ENCODE measurements at places on chromosomes 13 and 19.

- DNase-seq, result no peak
Observed at GRCh38 chr13:103134271-103134670, 68.1 kb upstream of the SLC10A2 start.

GRCh38 chr19:2534423-2535013 lies 58.6 kb downstream of the GADD45B start:
- DNase-seq, result no peak

DNA sequence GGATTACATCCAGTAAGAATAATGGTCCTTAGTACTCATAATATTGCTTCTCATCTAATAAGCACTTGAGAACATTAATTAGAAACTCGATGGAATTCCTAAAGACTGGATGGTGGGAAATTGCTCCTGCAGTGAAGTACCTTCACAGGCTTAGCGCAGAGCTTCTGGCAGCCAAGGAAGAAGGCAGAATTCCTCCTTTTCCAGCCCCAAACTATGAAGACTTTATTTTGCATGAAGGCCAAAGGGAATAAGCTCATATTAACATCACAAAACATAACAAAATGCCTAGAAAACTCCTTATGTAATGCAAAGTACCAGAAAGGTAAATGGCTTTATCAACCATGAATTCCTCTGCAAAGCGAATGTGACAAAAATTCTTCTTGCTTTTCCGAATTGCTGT lies 336.1 kb downstream of the DNAJC15 start:
- no peak for DNase-seq

DNA sequence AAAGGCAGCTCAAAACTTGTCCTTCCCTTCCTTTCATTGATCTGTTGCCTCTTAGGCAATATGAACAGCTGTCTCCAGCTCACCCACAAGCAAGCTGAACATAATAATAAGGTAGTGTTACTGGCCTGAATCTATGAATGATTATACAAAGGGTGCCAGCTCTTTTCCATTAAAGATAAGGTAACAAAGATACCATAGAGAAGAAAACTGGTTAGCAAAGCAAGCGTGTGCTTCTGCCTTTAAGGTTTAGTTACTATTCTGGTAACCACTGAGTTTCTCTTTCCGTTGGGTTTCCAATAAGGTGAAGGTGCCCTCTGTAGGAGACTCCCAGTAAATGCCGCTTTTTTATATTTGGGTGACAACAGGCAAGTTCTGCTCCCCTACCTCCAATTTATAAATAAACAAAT lies 12.1 kb upstream of the DACH1 start:
- DNase-seq, result peak; percentile 37

DNA sequence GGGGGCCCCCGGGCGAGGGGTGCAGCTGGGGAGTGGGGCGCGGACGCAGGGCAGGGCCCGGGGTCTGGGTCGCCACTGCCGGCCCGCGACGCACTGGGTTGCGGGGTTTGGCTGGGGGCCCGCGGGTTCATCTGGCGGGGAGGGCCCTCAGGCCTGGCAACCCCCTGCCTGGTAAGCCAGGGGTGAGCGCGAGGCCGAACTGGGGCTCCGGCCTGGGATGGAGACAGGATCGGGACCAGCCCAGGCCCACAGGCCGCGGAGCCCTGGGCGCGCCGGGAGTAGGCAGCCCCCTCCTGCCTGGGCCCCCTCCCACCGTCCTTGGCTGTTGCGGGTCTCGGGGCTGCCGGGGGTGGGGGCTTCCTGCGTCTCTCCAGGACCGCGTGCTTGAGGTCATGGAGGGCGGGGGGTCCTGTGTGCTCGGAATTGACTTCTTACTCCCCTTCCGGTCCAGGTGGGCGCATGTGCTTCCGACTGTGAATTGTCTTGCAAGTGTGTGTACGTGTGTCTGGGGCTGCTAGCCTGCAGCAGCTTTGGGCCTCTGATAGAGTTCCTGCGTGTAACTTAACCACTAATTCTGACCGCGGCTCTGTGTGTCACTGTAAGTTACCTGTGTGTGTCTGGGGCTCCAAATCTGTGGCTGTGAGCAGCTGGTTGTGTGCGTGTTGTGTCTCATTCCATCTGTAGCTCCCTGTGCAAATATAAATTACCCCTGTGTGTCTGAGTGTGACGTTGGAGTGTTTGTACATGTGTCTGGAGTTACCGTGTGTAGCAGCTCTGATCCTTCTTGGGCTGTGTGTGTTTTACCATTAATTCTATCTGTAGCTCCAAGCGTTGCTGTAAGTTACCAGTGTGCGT lies 751 bp downstream of the GRAMD1A start:
- peak; percentile 59 for DNase-seq

DNA sequence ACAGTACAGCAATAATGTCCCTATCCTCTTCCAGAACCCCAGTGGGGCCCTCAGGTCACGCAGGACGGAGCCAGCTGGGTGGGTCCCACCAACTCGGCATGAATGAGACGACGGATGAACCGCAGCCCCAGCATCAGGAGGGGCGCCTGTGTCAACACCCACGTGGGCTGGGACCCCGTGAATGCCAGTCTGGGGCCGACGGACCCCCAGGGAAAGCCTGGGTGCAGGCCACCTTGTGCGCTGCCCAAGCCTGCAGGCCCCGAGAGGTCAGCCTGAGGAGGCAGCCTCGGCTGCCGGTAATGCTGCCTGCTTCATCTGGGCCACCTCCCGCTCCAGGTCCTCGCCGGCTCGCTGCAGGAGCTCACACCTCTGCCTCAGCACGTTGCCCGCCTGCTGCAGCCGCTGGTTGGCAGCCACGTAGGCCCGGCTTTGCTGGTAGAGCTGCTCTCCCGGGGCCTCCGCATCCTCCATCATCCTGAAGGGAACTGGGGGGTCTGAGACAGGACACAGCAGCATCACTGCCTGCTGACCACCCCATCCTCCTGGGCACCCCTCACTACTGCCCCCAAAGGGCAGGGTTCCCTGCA lies 4.2 kb downstream of the C19orf25 start:
- DNase-seq, result no peak

DNA sequence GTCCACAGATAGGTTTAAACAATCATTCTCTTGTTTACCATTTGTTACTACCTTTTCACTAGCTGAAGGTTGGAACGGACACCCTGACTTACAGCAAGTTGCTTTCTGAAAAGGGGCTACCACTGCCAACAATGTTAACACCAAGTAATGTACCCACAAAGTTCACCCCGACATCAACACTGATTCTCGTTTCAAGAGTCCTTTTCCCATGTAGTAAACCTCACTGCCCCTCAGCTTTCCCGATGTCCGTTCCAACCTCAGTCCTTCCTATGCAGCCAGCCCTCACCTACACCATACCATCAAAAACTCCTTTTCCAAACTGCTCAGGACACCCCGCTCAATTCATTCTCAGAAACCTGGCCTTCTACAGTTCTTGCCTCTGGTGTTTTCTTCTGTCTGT lies 29.0 kb downstream of the PEG3 start:
- DNase-seq, result no peak

DNA sequence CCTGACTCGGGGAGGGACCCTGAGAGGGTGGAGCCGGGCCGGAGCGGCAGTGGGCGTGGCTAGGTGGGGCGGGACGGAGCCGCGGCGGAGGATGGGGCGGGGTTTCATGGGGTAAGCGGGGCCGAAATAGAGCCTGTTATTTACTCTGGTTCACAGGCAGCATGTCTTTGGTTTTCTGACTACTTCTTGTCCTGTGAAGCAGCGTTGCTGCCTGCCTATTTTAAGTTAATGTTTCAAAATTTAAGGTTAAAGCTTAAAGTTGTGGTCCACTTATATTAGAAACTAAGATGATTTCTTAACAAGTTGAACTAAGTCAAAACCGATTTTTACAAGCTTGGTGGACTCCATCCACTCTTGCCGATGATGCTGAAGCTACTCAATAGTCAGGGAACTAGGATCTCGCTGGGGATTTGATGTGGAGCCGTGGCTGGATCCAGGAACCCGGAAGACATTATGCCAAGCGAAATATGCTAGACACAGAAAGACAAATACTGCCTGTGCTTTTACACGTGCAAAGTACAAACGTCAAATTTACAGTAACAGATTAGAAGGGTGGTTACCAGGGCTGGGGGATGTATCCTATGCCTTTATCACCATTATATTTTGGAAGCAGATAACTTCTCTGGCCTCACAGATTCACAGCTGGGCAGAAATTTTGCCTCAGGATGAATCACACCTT lies 433 bp upstream of the ZNF616 start:
- DNase-seq, result no peak

GRCh38 chr19:1266916-1267476 lies 2.1 kb upstream of the CIRBP start:
- peak; percentile 65 for DNase-seq

DNA sequence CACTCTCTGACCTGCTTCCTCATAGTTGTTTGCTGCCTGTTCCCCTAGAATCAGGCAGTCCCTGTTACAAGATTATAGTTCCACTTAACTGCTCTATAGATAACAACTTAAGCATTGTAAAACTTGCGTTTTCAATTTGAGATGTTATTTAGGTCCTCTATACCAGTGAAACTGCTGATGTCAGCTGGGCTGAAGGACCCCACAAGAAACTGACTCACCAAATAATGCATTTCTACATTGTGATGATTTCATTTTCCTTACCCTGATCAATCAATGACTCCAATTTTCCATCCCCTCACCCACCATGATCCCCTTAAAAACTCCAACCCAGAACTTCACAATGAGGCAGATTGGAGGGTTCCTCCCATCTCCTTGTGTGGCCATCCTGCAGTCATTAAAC lies 280.7 kb downstream of the SLITRK1 start:
- no peak for DNase-seq

DNA sequence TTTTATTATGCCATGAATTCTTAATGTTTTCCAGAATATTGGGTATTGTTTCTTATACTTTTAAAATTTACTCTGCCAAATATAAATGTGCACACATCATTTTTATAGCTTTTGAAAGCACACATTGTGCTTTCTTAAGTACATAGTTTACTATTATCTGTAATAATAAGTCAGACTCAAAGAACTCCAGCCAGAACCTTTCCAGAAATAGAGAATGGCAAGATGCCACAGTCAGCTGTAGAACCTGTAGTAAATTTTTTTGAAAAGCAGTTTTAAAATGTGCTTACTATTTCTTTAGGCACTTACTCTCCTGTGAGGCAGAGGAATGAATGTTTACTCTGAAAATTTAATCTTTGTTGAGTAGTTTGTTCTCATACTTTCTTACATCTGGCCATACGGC lies 1287.1 kb downstream of the PCDH9 start:
- DNase-seq, result no peak

DNA sequence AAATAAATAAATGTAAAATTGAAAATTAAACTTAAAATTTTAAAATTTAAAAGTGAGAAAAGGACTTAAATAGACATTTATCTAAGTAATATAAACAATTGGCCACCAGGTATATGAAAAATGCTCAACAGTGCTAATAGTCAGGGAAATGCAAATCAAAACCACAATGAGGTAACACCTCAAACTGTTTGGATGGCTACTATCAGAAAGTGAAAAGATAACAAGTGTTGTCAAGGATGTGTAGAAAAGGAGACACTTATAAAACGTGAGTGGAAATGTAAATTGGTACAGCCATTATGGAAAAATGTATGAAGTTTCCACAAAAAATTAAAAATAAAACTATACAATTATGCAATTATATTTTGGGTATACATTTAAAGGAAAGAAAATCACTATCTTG lies 752.2 kb downstream of the EFNB2 start:
- DNase-seq, result no peak

DNA sequence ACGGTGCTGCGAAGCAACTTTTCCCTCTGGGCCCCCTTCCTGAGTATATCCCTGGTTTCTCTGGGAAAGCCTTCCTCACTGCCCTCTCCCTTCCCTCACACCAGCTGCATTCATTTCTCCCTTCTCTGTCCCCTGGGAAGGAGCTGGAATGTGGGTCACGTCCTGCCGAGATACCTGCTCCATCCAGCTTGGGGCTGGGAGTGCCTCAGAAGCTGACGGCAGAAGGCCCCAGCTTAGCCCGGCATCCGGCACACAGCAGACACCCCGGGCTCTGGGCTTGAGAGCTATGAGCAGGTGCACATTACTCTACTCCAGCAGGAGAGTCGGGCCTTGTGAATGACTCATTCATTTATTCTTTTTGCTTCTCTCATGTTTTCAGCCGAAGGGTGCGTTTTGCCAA lies 170.6 kb downstream of the TEX29 start:
- no peak for DNase-seq

DNA sequence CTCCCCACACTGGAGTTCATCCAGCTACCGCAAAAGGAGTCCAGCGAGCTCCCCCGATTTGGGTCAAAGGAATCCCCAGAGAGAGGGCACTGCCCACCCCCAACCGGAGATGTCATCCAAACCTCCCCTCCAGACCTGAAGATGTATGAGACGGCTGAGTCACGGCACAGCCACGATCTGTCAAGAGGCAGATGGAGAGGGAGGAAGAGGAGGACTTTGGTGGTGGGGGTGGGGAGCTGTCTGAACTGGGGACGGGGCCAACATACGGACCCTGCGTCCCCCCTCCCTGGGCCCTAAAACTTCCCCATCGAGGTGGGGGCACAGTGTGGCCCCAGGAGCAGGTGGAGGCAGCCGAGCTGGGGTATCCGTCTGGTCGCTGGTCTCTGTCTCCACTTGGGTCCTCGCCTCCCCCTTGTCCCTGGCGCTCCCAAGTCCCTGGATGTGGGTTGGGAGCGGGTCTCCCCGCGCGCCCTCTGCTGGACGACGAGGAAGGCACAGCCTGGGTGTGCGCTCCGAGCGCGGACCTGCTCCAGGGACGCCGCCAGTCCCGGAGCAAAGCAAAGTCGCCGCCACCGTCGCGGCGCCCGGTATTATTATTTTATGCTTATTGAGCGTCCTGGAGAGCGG lies 3.8 kb downstream of the PDE4A start:
- peak; percentile 77 for DNase-seq

- DNase-seq, result peak; percentile 55
Observed at GRCh38 chr13:26601669-26602068, 44.2 kb downstream of the WASF3 start.

DNA sequence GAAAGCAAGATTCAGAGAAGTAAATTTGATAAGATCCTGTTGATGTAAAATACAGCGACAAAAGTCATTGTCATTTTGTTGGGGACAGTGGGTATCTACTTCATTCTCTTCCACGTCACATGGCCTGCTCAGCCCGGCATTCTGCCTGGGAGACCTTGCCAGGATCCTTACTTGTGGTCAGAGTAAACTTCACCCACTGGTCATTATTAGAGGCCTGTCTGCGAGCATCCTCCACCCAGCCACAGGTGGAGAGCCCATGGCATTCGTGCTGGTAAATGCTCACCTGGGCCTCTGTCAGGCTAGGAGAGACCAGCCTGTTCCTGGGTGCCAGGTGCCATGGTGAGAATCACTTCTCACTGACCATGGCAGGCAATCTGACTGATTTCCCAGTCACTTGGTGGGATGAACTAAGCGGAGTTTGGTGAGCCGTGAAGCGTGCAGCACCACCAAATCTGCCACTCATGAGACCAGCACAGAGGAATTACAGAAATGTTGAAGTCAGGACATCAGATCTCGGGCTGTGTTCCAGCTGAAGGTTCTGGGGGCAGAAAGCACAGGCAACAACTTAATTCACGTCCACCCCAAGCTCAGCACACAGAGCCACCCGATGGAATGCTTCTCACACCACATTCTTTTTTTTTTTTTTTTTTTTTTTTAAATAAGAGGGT lies 107.0 kb downstream of the SIPA1L3 start:
- no peak for DNase-seq

GRCh38 chr13:94305934-94306333 lies 173.5 kb downstream of the DCT start:
- DNase-seq, result no peak

GRCh38 chr13:73090823-73091187 lies 32.0 kb downstream of the KLF5 start:
- DNase-seq, result no peak

Data from activated CD4-positive, alpha-beta T cell treated with anti-CD3 and anti-CD28 coated beads, Interleukin-2, amount 50 U/mL, for 16 hours (primary cell).